Hematopoietic multipotent progenitor cell treated with erythropoietin and hydrocortisone succinate and interleukin-3 and kit ligand, for 15 days (in vitro differentiated cells): ENCODE measurements at places on chromosomes 3 and 15.

- no peak for DNase-seq
Measured at GRCh38 chr15:67165254-67166253, 88.9 kb downstream of the AAGAB start.

DNA sequence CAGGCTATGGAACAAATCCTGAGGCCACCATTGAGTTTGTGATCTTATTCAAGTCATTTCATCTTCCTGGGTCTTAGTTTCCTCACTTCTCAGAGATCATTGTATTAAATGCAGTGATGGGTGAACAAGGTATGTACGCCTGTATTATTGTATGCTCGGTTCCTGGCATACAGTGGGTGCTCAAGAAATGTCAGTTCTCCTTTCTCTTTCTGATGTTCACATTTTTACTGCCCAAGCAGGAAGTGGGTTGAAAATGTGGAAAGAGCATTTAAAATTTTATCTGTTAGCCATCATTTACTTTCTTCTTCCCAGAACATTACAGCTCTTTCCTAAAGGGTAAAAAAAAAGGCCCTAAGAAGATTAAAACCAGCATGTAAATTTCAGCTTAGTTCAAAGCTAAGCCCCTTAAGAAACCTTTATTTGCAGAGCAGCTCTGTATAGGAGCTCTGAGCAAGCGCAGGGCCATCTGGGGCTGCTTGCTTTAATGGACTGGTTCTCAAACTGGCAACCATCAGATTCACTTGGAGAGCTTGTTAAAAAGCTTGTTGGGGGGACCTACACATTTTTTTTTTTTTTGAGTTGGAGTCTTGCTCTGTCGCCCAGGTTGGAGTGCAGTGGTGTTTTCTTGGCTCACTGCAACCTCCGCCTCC lies 179.4 kb downstream of the CHST2 start:
- DNase-seq, result no peak

DNA sequence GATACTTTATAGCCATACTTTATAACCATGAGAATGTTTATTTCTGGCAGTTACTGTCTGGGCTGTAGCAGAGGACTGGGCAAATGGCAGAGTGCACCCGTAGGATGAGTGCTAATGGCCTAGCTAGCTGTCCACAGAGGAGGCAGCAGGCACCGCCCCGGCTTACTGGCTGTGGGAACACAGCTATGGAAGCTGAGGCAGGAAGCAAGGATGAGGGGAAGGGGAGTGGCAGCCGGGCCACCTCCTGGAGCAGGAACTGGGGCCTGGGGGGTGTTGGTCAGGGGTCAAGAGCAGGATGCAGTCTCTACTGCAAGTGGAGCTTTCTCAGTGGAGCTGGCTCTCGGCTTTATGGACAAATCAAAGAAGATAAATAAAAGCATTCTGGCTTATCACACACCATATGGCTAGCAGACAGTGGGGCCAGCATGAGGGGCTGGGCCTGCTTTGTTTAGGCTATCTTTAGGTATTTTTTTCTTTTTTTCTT lies 316.8 kb upstream of the CTDSPL start:
- DNase-seq, result no peak

DNA sequence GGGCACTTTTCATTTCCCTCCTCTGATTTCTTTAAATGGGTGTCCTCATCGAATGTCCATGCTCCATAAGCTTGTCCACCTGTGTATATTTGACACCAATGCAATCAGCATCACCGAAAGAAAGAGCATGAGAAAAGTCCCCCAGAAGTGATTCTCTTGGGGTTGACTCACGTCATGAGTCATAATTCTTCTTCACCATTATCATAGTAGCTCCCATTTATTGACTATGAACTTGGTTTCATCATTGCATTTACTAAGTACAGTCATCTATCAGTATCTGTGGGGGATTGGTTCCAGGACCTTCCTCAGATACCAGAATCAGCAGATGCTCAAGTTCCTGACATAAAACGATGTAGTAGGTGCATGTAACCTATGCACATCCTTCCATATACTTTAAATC lies 372.5 kb upstream of the CFAP20DC start:
- no peak for DNase-seq

DNA sequence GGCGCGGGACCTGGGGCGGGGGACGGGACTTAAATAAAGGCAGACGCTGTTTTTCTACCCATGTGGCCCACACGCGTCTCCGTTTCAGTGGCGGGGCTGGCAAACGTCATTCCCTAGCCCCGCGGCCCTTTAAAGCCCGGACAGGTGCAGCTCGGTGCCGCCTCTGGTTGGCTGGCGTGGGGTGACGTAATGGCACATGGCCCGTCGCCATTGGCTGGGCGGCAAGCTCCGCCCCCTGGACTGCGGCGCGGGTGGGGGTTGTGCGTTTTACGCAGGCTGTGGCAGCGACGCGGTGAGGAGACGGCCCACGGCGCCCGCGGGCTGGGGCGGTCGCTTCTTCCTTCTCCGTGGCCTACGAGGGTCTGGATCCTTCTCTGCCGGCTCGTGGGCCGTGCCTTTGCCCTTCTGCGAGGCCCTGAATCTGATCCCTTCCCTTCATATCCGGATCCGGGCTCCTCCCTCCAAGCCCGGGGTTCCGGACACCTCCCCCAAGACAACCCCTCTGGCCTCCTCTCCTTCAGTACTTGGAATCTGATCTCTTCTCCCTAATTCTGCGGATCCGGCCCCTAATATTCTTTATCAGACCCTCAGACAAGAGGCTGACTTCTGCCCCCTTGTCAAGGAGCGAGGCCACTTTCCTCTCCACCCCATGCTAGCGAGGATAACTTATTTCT lies at the start of gene CRELD1:
Gene CRELD1 (plus strand): TSS at position 274 of the 674 bp plus-strand sequence. CDS start 605 bp downstream, outside the sequence.
- peak; percentile 95 for DNase-seq

- no peak for DNase-seq
Measured at GRCh38 chr3:195893044-195893395, 15.3 kb downstream of the TNK2 start.

DNA sequence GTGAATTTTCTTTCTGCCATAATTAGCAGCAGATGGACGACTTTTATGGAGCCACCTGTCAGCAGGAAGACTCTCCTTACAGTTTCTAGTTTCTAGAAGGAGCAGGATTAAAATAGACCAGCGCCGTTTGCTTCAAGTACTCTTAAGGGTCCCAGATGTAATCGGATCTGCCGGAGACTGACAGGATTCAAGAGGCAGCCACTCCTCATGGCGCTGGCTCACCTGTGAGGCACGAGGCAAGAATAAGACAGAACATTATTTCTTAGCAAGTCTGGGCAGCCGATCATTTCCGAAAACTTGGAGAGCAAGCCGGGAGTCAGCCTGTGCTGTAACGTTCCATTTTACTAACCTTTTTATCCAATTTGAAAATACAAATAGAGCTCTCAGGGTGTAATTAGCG lies 410.4 kb upstream of the RORA start:
- DNase-seq, result no peak

DNA sequence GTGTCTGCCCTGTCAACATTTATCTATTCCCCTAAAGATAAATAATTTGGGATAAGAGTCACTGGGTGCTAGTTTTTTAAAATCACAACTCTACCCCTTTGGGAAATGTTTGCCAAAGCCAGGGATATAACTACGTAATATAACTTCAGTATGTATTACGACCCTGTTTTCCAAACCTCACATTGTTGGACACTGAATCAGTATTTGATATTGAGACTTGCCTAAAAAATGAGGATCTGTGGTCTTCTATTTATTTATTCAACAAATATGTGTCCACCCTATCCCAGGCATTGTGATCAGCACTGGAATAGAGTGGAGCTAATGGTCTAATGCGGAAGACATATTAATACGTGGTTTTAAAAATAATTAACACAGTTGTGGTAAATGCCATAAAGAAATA lies 4.5 kb upstream of the MGA start:
- no peak for DNase-seq

- DNase-seq, result no peak
Measured at GRCh38 chr3:69433969-69434325, 48.1 kb upstream of the FRMD4B start.

- DNase-seq, result no peak
Measured at GRCh38 chr15:88178631-88179030, 77.9 kb downstream of the NTRK3 start.

DNA sequence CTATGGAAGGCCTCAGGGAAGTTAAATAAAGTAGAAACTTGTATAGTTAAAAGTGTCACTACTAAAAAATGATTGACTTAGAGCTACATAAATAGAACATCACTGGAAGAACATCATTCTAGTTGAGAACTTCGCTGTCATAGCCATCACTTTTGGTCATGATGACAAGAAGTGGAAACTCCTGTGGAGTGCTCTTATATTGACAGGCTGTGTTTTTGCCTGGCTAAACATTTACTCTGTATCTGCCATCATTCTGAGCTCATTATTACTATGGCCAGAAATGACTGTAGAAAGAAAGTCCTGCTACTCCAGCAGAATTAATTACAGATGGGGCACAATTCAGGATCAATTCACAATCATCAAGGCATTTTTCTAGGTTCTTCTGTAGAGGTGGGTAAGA lies 165.1 kb upstream of the GOLIM4 start:
- no peak for DNase-seq

DNA sequence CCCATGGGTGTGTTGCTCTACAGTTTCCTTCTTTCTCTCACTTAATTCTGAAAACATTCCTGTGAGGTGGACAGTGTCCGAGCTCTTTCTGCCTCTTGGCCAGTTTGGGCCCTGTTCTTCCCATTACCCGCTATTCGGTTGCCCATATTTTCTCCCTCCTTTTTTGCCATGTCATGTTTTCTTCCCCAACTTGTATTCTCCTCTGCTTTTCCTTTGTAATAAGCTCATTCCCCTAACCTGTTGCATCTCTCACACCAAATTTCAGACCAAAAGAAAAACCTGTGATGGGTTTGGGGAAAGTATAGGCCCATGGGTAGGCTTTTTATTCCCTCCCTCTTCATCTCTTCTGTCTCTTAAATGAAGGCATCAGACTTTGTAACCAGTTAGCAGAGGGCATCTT lies 30.5 kb downstream of the NKIRAS1 start:
- no peak for DNase-seq

GRCh38 chr3:49955636-49956035 lies 15.7 kb downstream of the RBM6 start:
- no peak for DNase-seq

DNA sequence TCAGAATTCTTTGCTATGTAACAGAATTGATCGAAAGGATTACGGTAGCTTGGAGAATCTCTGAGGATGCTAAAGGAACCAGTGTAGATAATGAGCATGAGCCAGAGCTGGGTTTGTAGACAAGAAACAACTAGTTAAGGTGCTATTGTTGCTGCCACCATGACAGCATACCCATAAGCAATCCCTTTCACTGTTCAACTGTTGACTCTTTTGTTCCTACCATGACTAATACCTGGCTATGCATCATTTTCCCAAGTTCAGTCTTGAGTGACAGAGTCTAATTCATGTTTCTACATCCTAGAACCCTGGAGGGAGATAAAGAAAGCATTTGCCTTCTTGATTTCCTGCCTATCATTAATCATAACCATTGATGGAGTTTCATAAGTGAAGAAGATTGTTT lies 600.3 kb downstream of the OTOL1 start:
- no peak for DNase-seq
